ENCODE measurements at places on chromosomes 2 and 18.

DNA sequence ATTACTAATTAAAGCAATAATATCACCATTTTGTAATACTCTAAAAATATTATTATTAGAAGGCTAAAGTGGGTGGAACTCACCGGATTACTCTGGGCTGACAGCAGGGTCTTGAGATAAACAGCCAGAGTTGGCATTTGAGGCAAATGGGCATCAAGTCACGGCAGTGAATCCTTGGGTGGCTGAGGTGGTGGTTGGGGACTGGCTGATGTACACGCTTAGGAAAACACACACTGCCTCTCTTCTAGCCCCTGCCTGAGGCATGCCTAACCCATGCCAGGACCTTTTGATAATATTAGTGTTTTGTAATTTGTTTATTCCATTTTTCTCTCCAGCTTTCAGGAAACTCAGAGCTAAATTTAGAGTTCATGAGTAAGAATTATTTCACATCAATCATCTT is 76.8 kb downstream of the ACKR3 start:
- no peak for DNase-seq

- no peak for DNase-seq
These were observed 370.1 kb downstream of the IRS1 start for GRCh38 chr2:226429476-226429875.

GRCh38 chr18:25533218-25533617 is 181.3 kb upstream of the ZNF521 start:
- no peak for DNase-seq

- no peak for DNase-seq
These were observed 62.2 kb downstream of the GALNT14 start for GRCh38 chr2:31075941-31076590.

DNA sequence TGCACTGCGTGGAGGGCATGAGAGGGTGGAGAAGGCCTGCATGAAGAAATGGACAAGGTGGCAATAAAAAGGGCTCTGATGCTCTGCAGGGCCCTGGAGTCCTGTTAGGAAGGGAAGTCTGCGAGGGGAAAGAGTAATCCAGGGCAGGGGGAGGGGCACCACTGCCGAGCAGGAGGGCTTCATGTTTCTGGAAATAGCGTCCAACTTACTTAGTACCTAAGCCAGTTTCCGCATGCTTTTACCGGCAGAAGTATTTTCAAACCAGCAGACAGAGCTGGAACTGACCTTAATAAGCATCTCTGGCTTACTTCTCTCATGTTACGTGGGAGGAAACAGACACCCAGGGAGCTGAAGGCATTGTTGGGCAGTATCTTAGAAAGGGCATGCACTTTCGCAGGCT is 156.7 kb downstream of the GALNT14 start:
- DNase-seq = no peak

DNA sequence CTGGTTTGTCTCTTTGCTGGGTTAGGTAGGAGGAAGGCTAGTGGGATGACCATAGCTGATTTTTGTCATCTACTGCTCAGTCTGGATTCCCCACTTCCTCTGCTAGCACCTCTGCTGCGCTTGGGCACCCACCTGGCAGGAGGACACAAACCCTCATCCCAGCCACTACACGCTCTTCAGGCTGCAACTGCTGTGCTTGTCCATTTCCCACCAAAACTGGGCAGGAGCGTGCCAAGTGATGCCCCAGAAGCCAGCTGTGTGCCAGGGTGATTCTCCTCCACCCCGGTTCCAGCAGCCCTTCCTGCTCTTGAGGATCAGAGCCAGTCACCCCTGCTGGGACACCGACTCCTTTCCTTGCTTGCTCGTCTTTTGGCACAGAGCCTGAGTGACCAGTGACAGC is 15.7 kb upstream of the PER2 start:
- no peak for DNase-seq

- DNase-seq = no peak
These were observed 27.5 kb downstream of the TFCP2L1 start for GRCh38 chr2:121257480-121257840.

GRCh38 chr2:7045601-7046590 is 128.7 kb downstream of the RNF144A start:
- no peak for DNase-seq

DNA sequence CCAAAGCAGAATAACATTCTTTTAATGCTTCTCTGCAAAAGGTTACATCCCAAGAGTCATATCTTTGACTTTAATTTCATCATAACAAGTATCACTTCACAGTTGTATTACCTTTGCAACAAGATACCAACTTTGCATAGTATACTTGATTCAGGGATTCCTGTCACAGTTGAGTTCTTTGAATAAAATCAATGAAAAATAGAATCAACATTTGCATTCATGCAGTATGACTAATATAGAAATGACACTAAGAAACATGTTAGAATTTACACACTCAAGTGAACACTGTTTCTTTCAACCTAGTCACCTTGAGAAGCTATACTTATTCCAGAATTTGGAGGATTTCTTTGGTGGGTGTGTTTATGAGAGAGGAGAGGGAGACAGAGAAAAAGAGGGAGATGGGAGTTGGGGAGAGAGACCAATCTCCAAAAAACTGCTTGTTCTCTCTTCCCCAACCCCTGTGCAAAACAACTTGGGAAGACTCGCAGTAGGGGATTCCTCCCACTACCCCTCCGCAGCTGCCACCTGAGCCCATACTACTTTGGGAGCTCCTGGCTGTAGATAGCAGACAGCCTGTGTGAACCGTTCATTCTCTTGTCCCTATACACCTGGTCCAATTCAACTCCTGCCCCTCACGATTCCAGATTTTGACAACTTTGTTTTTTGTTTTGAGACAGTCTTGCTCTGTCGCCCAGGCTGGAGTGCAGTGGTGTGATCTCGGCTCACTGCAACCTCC is 57.7 kb downstream of the PELI1 start:
- DNase-seq = no peak

- DNase-seq = no peak
These were observed 136.0 kb downstream of the CTIF start for GRCh38 chr18:48674758-48675351.

DNA sequence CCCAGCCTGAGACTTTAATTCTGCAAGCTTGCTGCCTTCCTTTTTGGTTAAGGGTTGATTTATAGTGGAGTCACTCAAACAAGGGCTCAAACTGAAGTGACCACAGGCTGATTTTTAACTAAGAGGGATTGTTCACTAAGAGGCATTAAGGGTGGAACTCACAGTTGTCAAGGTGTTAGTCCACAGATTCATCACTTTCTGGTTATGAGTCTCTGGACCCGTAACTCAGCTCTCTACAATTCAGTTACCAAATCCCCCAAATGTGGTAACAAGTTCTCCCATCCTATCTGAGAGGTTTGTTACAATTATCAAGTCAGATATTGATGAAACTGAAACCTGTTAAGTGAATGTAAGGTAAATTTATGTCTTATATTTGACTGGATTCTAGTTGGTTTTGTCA is 185.9 kb upstream of the KLHL14 start:
- no peak for DNase-seq

DNA sequence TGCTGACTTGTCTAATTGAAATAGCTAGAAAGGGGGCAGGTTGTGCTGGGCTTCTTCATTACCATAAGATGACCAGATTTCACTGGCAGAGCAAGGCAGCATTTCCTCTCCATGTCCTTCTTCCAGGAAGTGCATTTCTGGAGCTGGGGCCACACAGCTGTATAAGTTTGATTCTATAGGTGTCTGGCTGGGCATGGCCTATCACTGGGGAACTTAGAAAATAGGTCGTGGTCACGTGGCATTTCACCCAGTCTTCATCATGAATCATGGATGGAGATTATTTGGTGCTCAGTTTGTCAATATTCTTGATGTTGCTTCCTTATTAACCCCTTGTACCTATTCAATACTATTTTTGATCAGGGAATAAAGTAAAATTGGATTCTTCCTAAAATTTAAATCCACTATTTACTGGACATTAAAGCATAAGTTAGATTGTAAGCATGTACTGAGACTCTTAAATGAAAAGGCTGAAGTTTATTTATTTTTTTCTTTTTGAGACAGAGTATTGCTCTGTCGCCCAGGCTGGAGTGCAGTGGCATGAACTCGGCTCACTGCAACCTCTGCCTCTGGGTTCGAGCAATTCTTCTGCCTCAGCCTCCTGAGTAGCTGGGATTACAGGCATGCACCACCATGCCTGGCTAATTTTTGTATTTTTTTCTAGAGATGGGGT is 49.5 kb upstream of the TMEM87B start:
- DNase-seq = no peak

- DNase-seq = no peak
These were observed 663.4 kb downstream of the ARHGAP15 start for GRCh38 chr2:143792602-143793001.

DNA sequence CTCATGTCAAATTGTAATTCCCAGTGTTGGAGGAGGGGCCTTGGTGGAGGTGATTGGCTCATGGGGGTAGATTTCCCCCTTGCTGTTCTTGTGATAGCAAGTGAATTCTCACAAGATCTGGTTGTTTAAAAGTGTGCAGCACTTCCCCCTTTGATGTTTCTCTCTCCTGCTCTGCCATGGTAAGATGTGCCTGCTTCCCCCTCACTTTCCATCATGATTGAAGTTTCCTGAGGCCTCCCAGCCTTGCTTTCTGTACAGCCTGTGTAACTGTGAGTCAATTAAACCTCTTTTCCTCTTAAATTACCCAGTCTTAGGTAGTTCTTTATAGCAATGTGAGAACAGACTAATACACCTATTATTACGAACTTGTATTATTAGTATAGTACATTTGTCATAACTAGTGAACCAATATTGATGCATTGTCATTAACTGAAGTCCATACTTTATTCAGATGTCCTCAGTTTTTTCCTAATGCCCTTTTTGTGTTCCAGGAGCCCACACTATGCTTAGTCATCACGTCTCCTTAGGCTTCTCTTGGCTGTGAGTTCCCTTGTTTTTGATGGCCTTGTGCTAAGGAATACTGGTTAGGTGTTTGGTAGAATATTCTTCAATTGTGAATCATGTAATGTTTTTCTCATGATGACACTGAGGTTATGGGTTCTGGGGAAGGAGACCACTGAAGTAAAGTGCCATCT is 4.5 kb upstream of the MAP3K2 start:
- DNase-seq = no peak

GRCh38 chr2:210086292-210086691 is 83.9 kb downstream of the RPE start:
- DNase-seq = no peak

DNA sequence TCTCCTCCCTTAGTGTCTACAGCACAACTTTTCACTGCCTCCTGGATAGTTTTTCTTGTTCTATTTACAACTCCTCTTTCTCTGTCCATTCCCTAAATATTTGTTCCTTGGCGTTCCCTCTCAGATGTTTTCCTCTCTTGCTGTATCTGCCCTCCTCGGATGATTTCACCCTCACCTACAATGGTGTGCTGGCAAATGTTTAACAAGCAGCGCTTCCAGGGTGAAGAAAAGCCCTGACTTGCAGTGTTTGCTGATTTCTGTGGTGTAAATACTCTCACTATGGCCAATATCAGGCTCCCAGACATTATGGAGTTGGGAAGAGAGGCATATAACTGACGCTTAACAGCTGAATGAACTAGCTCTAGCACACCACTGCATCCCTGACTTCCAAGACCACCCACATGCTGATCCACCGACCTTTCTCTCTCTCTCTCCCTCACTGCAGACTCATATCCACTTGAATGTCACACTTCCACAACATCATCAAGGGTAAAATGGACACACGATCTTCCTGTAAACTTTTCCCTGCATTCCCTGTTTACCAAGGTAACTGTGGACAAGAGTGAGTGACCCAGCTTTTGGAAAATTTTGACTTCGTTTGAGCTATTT is 31.5 kb upstream of the SPTBN1 start:
- no peak for DNase-seq

DNA sequence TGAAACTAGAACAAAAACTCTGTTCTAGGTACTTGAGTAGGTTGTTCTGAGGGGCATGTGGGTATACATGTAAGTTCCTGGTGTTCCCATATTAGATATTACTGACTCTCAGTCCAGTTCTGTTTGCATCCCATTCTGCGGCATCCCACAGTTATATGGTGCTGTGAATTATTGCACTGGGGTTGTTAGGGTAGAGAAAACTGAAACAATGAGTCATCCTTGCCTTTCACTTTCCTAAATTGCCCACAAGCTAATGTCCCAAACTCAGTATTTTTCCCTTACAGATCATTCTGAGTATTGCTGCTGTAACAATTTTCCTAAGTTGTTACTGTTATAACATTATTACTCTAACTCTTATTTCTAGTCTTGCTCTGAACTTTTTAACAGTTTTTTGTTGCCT is 3.0 kb downstream of the WDR75 start:
- no peak for DNase-seq

- DNase-seq = no peak
These were observed 82.8 kb downstream of the ZNF516 start for GRCh38 chr18:76412010-76412817.

DNA sequence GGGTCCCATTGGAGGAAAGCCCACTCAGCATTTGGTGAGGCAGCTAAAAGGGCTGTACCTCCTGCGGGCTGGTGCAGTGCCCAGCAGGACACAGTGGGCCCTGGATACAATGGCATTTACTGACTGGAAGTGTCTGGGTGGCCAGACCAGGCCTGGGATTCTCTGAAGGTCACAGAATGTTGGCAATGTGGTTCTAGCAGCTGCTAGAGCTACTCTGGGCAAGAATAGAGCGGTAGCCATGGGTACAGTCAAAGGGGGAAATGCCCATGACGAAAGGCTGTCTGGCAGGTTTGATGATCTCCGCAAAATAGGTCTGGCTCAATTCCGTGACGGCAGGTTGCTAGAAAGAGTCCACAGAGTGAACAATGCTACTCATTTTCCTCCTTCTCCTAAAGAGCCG is 241.8 kb downstream of the AFF3 start:
- no peak for DNase-seq

GRCh38 chr2:166957686-166958085 is 69.4 kb downstream of the XIRP2 start:
- no peak for DNase-seq

DNA sequence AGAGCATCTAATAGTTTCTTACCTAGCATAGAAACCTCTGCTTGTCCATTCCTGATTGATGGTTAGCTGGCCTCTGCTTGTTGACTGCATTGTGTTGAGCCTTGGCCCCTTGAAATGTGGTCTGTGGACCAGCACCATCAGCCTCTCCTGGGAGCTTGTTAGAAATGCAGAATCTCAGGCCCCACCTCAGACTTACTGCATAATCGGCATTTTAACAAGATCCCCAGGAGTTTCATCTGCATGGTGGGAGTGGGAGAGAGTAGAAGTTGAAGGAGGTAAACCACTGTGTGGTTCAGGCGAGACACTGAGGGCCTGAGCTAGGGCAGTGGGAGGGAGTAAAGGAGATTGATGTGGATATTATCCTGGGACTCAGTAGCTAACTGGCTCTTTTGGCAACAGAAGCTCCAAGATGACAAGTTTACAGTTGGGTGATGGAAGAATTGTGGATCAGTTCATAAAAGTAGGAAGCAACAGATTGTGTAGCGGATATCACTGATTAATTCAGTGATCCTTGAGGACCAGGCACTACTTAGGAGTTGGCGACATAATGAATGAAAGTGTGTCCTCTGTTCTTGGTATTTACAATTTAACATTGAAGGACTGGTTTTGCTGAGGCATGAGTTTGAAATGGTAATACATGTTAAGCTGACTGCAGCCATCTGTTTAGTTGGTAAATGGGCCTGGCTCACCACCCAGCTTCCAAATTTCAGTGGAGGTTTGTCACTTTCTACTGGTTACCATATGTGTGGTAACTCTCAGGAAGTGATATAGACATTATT is 20.9 kb downstream of the PHLPP1 start:
- no peak for DNase-seq

GRCh38 chr18:55641486-55641885 is 53.5 kb upstream of the TCF4 start:
- no peak for DNase-seq

- DNase-seq = no peak
These were observed 79.0 kb upstream of the TAF1B start for GRCh38 chr2:9764153-9764778.
